ENCODE measurements at places on chromosomes 1 and 21.

DNA sequence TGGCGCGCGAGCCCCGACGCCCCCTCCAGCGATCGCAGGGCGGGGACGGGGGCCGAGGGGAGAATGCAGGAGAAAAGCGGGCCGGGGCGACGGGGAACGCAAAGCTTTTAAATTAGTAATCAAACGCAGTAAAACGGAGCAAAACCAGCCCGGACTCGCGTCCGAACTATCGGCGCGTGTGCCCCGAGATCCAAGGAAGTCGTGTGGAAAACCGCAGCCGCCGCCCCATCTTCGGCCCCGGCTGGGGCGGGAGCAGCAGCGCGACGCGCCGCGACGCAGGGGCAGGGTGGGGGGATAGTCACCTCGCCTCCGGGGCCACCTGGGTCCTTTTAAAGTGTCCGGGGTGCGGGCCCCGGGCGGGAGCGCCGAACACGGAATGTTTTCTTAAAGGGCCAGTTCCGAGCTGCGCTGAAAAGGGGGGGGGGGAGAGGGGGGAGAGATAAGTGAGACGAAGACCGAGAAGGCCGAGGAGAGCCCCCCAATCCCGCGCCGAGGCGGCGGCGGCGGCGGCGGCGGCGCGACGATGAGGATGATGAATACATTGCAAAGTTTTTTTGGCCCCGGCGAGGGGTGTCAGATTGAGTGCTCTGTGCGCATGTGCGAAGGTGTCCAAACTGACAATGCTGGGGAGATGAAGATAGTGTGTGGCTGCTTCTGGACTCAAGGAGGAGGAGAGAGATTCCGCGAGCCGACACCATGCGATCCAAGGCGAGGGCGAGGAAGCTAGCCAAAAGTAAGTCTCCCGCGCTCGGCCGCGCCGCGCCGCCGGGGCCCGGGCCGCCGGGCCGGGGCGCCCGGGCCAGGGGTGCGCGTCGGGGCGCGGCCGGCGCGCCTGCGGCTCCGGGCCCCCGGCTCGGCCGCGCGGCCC is at the start of gene PRDM16:
Gene PRDM16 (plus strand): TSS at position 640 of the 868 bp plus-strand sequence. CDS start 57 bp downstream, at position 697.
- DNase-seq, result peak; percentile 51

GRCh38 chr1:1703796-1704195 is 11.2 kb upstream of the SLC35E2B start:
- DNase-seq, result no peak

GRCh38 chr1:40986956-40987355 is 7.5 kb downstream of the CTPS1 start:
- no peak for DNase-seq

DNA sequence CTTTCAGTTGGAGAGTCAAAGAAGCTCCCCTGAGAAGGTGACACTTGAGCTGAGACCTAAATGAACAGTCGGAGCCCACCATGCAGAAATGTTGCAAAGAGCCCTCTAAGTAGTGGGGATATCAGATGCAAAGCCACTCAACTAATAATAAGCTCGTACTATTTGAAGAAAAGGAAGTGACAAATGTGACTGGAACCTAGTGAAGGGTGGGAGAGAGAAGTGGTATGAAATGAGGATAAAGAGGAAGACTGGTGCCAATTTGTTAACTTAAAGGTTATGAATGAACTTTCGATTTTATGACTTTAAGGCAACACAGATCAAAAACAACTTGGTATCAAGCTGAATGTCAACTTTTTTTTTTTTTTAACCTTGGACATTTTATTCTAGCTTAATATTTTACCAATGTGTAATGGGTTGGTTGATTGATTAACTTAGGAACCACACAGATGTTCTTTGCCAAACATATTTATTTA is 14.7 kb downstream of the LYPLAL1 start:
- no peak for DNase-seq

DNA sequence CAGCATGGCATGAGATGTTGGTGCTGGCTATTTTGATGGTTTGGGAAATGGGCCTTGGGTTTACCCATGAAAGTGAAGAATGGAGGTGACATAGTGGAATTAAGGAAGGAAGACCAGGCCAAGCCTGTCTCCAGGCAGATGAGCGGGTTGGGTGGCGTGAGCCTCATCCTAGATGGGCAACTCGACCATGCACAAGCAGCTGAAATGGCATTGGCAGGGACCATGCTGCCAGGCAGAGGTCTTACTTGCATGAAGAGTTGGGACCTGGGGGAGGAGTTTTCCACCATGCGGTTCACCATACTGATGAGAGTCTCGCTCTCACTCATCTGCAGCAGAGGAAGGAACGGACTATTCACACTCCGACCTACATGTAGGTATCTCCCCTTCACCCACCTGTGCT is 37.5 kb upstream of the GOLT1A start:
- no peak for DNase-seq

DNA sequence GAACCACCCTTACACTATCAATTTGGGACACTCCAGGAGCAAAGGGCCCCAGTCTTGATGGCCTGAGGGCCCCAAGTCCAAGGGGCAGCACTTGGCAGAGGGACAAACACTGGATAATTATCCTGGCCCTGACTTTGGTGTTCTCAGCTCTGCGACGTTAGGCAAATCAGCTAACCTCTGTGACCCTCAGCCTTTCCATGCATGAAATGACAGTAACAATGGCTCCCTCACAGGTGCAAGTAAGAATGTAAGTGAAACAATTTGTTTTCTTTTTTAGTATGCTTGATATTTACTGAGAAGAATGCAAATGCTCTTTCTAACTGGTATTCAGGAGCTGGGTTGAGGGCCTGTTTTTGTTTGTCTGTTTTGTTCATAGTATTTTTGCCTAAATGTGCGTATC is 61.6 kb upstream of the PRDX6 start:
- no peak for DNase-seq

GRCh38 chr1:80153762-80154161 is 1147.2 kb upstream of the ADGRL4 start:
- no peak for DNase-seq

DNA sequence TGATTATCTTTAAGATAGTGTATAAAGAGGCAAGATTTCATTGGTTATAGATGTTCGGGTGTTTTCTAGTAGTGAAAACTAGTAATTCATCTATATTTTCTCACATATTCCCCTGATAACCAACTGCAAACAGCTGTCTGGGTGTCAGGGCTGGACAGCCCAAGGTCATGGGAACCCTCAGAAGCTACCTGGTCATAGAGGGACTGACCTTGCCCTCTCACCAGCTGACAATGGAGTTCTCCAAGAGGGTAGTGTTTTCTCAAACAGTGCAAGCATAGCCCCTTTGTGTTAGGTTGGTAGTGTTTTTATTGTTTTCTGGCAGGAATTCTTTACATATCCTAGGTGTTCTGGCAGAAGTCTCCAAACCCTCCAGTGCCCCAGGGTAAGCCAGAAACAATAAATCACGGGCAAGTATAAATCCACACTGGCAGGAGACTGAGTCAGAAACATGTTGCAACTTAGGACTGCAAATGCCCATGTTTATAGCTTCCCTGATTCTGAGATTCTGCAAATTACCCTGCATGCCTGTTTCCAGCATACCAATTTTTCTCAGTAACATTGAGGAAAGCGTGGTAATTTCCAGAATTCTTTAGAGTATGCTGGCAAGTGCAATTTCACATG is 82.8 kb upstream of the ATP1A1 start:
- DNase-seq, result no peak

DNA sequence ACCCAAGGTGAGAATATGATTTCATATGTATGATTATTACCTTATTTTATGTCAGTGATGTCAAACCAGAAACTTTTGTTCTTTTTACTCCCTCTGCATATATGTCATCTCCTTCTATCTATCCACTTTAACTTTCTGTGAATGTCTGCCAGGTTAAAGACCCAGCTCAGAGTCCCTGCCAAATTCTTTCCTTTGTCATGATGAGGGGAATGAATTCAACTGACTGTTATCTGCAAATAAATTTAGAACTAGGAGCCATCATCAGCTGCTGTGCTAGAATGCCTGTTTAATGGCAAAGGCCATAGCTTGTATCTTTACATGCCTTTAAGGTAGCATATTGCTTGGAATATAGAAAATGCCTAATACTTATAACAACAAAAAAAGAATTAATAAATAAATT is 815.6 kb upstream of the NEGR1 start:
- no peak for DNase-seq

DNA sequence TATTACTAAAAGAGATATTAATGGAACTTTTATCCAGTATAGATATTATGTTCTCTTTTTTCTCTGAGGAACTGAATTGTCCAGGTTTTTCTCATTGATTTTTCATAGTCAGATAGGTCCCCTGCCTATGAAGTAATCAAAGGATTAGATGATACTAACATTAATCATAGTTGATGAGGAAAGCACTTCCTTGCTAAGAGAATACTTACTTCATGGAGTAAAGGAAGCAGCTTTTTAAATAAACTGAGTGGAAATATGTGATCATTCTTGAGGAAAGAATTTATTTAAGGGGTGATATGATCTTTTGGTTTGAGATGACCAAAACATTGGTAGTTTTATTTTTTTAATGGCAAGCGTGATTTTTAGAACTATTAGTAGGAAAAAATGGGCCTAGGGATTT is 58.9 kb downstream of the SWT1 start:
- no peak for DNase-seq

GRCh38 chr1:36802018-36802417 is 232.3 kb downstream of the GRIK3 start:
- DNase-seq, result no peak

All from activated T-cell treated with anti-CD3 and anti-CD28 coated beads, Interleukin-2, amount 50 U/mL, for 48 hours (primary cell).